ENCODE measurements at places on chromosomes 13 and 19.

- no peak for DNase-seq
Measured at GRCh38 chr13:46010148-46010547, 42.4 kb downstream of the ZC3H13 start.

DNA sequence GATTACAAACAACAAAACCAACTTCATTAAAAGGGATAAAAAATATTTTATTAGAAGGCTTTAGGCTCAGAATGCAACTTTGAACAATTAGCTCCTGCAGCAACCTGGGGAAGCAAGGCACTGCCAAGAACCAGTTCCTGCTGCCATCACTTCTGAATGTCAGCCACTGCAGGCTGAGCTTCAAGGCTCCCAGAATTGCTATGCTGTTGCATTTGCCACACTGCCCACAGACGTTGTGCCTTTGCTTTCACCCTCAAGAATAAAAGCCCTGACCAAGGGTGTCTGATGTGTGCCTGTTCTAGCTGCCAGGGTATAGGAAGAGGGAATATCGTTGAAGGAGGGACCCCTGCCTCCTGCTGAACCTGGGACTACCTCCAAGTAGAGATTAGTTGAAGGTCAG, 238.4 kb downstream of the ITGBL1 start:
- no peak for DNase-seq

DNA sequence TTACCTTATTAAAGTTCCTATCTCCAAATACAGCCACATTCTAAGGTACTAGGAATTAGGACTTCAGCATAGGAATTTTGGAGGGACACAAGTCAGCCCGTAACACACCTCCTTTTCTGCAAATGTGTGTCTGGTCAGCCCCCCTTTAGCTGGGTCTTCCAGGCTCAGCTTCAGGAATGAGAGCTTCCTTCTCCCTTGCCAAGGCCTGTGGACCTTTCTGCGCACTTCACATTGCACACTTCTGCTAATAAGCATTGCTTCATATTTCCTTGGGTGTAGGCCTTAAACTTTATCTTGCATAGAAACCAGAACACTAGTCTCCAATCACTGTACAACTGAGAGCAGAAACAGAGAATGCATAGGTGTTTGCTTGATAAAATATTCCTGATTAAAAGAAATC, 4.5 kb upstream of the STK24 start:
- DNase-seq = no peak

DNA sequence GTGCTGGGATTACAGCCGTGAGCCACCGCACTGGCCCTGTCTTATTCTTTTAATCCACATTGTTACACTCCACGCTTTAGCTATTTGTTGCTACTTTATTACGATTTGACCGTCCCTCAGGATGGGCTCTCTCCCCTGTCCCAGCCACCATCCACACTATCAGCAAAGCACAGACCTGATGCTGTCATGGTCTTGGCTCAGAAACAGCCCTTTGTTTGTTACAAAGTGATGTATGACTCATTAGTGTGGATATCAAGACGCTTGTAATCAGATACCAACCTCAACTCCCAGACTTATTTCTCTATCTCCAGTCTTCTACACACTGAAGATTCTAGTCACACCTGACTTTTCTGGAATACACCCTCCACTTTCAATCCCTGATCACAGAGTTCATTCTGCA, 84.6 kb upstream of the FREM2 start:
- DNase-seq = no peak

GRCh38 chr13:100798739-100799361, 124.3 kb upstream of the TMTC4 start:
- no peak for DNase-seq

- no peak for DNase-seq
Measured at GRCh38 chr19:2676823-2677222, 25.7 kb downstream of the GNG7 start.

DNA sequence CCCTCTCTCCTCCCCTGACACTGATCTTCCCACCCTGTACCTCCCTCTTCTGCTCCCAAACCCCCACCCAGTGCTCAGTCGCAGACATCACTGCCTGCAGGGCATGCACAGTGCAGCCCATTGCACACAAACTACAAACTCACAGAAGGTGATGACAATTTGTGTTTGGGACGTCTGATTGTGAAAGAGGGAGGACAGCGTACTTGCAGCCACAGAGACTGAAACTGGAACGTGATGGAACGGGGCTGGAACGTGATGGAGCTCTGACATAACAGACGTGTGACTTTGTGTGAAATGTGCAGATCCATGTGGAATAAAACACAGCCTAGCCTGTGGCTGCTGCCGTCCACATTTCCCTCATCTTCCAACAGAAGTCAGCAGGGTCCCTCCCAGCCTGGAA, 57.3 kb upstream of the CEACAM8 start:
- DNase-seq = no peak

- DNase-seq = no peak
Measured at GRCh38 chr19:29515233-29515619, 10.6 kb upstream of the VSTM2B start.

DNA sequence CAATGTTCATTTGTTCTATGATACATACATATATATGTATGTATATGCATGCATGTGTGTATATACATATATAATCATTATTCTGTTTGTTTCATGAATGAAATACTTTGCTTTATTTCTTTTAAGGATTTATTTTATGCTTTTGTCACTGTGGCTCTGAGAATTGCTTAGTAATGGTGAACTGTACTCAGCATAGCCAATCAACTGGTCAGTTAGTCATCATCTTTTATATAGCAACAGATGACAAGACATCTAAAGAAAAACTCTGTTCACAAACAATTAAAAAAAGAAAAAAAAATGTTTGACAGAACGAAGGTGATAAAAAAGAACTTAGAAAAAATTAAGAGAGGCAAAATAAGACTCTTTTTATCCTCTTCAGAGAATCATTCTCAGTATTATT, 1440.3 kb downstream of the PCDH9 start:
- no peak for DNase-seq

DNA sequence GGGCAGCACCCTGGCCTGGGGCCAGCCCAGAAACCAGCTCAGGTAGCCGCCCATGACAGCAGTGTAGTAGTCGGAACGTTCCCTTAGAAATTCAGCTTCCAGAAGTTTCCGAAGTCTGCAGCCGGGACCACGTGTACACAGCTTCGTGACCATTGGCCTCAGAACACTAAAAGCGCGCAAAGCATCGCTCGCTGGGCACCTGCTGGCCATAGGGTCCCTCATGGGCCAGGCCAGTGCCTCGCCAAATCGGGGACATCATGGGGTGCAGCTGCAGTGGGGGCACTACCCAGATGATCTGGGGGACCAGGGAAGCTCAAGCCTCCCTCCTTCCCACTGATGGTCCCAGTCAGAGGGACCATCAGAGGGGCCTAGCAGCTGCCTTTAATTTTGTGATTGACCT, 384.5 kb downstream of the MTUS2 start:
- no peak for DNase-seq

GRCh38 chr19:38134540-38135149, 89.4 kb downstream of the DPF1 start:
- no peak for DNase-seq

- no peak for DNase-seq
Measured at GRCh38 chr19:33450689-33451088, 70.9 kb downstream of the PEPD start.

- no peak for DNase-seq
Measured at GRCh38 chr13:21231426-21231940, 55.0 kb downstream of the MRPL57 start.

- no peak for DNase-seq
Measured at GRCh38 chr13:37375071-37375470, 223.5 kb downstream of the POSTN start.

DNA sequence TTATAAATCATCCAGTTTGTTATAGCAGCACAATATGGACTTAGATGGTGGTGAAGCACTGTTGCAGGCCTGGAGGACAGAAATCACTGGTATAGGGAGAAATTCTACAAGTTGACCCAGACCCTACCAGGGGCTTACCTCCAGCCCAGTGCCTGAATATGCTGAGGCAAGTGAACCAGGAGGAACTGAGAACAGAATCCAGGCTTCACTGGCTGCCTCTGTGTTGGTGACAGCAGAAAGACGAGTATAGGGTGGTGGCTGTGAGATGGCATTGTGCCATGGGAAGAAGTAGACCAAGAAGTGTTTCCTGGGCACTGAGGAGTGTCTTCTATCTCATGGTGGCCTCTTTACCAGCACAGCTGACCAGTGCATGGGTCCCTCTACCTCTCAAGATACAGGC, 15.9 kb upstream of the EID2 start:
- DNase-seq = no peak

GRCh38 chr13:99265162-99265800, 7.1 kb upstream of the GPR18 start:
- no peak for DNase-seq

- DNase-seq = no peak
Measured at GRCh38 chr19:52941941-52942385, 18.7 kb upstream of the ZNF888 start.

DNA sequence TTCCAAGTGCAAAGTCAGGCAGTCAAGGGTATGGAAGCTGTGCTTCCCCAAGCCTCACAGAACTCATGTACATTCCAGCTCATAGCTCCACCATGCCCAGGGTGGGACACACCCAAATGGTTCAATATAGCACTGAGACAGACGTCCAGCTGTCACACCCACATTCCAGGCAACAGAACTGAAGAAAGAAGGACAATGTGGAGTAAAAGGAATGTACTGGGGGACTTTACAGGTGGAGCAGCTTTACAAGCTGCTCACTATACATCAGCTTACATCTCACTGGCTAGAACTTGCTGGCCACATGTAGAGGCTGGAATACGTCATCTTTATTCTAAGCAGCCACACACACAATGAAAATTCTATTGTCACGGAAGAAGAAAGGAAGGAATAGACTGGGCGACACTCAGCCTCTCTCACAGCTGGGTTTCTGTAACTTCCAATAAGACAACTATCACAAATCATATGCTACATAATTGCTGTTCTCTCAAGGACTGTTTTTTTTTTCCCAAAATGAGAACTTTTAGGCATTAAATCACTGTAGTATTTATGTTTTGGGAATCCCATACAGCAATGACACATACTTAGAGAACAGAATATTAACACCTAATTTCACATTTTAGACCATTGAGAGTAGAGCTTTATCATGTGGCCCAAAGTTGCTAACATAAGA, 86.1 kb downstream of the KLF12 start:
- DNase-seq = no peak

DNA sequence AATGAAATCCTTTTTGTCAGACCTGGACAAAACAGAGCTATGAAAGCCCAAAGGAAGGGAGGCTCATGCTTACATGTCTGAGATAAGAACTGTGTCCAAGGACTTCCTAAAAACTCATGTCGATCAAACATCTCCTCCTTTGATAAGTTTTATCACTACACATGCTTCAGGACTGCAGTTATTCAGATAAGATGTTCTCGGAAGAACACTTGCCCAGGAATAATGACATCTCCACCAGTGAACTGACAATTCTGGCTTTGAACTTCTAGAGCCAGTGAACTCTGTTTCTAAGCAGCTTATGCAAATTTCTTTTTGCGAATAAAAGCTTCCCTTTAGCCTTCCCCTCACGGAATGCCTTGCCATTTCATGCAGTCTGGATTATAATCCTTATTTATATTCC, 561.6 kb downstream of the TBC1D4 start:
- DNase-seq = no peak

GRCh38 chr13:63305641-63306133, 1890.0 kb upstream of the PCDH20 start:
- no peak for DNase-seq

- no peak for DNase-seq
Measured at GRCh38 chr13:103614761-103615160, 548.5 kb upstream of the SLC10A2 start.

- DNase-seq = no peak
Measured at GRCh38 chr13:112170823-112171569, 104.0 kb downstream of the SOX1 start.

DNA sequence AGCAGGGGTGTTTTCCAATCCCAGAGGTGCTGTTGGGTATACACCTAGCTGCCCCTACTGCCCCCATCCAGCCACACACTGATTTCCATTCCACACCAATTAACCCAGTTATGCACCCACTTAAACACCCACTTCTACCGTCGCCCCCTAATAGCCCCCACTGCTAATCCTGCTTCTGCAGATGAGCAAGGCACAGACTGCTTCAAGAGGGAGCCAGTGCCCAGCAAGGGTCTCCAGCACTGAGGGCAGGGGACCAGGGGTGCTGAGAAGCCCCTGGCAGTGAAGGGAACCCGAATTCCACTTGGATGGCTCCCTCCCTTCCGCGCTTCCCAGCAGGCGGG, 1.2 kb downstream of the FXYD7 start:
- no peak for DNase-seq

DNA sequence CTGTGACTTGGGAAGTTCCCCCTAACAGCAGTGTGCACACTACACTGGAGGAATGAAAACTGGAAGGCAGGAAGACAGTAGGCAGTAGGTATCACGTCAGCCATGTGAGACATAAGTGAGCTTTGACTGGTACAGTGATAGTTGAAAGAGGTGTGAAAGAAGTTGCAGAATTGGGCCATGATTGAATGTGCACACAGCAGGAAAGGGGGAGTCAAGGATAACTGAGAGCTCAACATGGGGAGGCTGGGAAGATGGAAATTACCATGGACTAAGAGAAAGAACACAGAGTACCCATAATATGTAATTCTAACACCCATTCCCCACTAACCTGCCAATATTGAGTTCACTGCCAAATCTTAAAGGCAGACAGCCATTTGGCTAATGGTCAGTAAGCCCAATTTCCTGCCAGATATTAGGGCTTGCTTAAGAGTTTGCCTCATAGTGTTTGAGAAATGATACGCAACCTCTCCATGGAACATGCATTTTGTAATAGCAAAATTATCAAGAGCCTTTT, 321.7 kb downstream of the DCT start:
- no peak for DNase-seq

DNA sequence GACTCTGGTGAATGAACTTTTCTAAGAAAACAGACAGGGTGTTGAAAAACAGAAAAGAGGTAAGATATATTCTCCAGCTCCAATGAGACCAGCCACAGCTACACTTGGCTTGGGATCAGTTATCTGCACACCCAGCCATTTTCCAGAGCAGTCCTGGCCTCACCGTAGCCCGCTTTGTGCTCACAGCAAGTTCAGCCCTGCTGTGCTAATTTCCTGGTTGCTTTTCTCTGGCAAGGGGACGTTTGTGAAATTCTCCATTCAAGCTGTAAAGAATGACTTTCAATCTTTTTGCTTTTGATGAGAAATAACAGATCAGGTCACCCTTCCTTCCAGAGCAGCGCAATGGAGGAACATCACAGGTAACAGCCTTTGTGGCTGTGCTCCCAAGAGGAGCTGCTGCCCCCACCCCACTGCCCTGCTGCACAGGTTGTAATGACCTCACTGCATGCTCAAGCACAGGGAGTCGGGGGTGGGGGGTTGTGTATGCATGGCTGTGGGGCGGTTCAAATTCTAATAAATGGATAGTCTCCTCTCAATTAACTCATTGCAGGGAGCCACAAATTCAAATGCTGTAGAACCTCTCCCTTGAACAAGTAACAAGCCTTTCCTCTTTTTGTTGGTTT, 516.6 kb upstream of the NBEA start:
- DNase-seq = no peak

DNA sequence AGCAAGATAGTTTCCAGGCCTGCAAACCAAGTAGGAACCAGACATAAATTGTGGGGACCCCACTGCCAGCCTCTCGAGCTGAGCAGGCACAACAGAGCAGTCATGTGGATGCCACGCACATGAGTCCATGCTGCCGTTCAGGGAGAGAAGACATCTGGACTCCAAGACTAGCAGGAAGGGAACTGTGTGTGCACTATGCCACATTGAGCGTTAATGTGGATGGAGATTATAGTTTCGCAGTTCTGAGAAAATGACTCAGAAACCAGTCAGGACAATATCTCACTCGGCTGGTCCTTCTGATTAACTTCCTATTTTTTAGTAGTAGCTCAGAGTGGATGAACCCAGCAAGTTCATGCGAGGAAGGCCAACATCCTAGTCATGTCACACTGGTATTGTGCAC, 124.9 kb downstream of the CRYL1 start:
- DNase-seq = no peak

GRCh38 chr13:113137691-113138298, 15.2 kb downstream of the F10 start:
- DNase-seq = no peak

Measured in thoracic aorta (tissue), 2 donors.